ENCODE measurements at places on chromosomes 5 and 9.

GRCh38 chr9:14011799-14012560 lies 302.0 kb downstream of the NFIB start:
- DNase-seq: no peak

DNA sequence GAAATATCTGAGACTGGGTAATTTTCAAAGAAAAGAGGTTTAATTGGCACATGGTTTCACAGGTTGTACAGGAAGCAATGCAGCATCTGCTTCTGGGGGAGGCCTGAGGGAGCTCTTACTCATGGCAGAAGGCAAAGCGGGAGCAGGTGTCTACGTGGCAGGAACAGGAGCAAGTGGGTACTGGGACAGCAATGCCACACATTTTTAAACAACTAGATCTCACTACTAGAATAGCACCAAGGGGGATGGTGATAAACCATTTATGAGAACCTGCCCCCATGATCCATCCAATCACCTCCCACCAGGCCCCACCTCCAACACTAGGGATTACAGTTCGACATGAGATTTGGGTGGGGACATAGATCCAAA lies 47.6 kb upstream of the HOMER1 start:
- peak; percentile 45 for DNase-seq

- DNase-seq: no peak
Measured at GRCh38 chr5:73638344-73639095, 12.5 kb downstream of the ARHGEF28 start.

GRCh38 chr9:121349009-121349408 lies 21.0 kb downstream of the STOM start:
- DNase-seq: no peak

- DNase-seq: no peak
Measured at GRCh38 chr9:7195526-7195925, 437.8 kb downstream of the KDM4C start.

DNA sequence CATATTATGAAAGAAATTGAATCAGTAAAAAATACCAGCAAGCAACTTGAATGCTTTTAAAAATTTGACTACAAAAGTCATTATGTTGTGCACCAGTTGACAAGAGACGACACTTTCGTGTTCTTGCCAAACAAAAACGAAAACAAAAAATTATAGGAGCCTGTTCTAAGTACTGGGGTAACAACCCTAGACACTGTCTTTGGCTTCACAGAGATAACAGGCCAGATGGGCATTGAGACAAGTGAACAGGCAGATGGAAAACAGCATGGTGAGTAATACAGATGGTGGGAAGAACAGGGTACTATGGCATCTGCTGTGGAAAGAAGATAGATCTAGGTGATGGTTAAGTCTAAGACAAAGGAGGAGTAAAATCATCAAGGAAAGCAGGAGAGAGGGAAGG lies 99.0 kb downstream of the CDH12 start:
- DNase-seq: no peak

DNA sequence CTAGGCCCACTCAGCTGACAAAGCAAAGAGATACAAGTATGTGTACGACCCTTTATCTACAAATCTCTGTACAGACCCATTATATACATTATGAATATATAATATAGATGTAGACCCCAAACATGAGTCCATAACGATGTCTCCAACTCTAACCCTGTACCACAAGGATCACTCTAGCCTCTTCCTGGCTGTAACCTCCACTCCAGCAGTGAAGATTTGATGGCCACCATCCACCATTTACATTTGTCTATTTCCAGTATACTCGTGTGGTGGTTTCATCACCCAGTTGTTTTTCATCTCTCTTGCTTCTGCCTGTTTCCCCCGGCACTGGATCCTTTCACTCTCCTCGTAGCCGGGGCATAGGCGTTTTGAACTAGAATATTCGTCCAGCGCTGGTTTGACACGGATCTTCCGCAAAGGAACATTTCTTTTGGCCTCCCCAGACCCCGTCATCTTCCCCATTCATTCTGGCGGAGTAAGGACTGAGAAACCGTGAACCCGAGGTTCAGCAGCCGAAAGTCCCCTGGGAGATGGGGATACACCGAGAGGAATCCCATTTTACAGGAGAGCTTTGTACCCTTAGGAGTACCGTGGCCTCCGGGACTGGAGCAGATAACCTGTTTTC lies 828 bp upstream of the TRIO start:
- DNase-seq: peak; percentile 9

- DNase-seq: no peak
Measured at GRCh38 chr9:28267351-28267750, 694.1 kb upstream of the C9orf72 start.

DNA sequence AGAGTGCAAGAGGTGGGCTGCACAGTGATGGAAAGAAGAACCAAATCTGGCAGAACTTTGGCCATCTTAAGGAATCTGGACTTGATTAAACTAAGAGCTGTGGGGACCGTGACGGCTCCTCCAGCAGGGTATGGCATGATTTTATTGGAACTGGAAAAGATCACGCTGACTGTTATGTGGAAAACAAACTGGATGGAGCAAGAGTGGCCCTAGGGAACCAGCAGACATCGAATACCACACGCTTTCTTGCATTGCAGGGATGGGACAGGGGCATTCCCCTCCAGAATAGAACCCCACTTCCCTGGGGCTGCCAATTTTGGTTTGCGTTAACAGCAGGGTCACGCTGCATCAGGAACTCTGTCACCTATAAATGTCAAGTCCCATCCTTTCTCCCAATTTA lies 38.8 kb downstream of the INSYN2B start:
- no peak for DNase-seq

- no peak for DNase-seq
Measured at GRCh38 chr9:137226338-137227053, 806 bp upstream of the RNF224 start.

GRCh38 chr5:39194466-39195136 lies 24.8 kb downstream of the FYB1 start:
- no peak for DNase-seq

DNA sequence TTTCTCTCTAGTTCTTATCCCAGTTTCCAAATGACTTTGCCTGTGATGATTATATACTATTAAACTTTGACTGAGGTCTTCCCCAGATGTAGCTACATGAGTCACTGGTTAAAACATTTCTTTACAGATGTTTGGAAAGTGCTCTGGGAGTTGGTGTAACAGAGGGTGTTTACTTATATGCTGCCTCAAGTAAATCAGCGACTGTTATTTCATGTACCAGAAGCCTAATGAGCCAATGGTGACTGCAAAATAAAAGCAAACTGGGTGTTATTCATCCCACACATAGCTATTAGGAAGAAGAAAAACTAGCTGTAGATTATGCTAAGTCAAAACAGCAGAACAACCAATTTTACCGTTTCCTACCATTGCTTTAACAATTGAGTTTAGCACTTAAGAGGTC lies 929.7 kb upstream of the SEMA6A start:
- no peak for DNase-seq

DNA sequence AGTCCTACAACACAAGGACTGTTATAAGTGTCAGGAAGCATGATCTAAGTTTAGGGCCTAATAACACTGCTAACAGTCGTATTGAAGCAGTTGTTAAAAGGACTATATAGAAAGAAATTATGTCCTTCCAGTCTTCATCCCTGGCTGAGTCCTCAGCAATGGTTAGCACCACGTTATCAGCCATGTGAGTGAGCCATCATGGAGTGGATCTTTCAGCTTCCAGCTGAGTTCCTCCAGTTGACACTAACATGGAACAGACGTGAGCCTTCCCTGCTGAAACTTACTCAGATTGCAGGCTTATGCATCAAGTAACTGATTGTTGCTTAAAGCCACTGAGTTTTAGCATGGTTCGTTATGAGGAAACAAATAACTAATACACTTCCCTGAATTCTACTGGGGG lies 21.5 kb upstream of the GPBP1 start:
- no peak for DNase-seq

DNA sequence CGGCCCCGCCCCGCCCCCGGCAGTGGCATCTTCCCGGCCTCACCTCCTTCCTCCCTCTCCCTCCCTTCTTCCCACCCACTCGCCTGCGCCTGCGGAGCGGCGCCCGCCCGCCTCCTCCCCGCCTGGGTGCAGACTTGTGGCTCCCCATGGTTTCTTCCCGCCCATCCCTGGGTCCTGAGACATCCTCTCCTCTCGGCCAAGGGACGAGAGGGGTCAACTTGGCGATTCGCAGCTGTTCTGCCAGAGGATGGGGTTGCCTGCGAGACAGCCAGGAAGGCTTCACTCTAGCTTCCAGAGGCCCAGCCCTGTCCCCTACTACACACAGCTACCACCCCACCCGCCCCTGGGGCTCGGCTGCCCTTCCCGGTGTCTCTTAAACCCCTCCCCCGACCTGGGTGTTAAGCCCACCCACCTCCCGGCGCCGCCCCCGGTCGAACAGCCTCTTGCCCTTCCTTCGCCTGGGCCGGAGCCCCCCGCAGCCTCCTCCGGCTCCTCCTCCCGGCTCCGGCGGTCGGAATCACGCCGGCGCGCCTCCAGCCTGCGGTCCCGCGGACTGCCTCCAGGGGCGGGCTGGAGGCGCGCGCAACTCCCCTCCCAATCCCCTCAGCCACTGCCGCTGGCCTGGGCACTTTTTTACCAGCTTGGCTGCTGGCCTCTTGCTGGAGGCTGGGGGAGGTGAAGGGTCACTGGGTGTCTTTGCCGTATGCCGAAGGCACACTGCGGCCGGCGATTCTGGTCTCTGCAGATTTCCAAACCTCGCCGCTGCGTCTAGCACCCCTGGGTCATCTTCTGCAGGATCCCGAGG lies 1.9 kb downstream of the JADE2 start:
- DNase-seq: peak; percentile 80

- DNase-seq: no peak
Measured at GRCh38 chr5:17183831-17184230, 33.6 kb upstream of the BASP1 start.

GRCh38 chr5:9343146-9343850 lies 202.6 kb downstream of the SEMA5A start:
- DNase-seq: no peak

DNA sequence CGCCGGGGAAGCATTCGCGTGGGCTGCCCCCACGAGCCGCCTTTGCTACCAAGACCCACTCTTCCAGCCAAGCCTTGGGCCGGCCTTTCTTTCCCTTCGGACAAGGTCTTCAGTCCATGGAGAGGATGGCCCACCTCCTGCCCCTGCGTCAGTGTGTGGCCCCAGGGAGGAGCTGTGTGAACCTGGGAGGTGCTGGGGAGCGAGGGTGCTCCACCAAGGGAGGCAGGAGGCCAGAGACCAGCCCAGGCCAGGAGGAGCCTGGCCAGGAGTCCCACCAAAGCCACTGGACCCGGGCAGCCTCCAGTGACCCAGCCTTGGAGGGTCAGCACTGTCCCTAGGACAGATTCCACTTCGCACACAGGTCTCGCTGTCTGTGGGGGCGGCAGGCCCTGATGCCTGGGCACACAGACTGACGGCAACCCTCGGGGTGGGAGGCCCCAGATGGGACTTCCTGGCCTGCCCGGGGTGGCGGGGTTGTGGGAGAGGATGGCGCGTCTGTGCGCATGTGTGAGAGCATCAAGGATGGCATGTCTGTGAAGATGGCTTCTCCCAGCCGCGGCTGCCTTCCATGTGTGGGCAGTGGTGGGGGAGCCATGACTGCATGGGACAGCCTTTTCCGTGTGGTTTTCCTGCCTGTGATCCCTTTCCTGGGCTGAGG lies 113.3 kb upstream of the LPCAT1 start:
- no peak for DNase-seq

DNA sequence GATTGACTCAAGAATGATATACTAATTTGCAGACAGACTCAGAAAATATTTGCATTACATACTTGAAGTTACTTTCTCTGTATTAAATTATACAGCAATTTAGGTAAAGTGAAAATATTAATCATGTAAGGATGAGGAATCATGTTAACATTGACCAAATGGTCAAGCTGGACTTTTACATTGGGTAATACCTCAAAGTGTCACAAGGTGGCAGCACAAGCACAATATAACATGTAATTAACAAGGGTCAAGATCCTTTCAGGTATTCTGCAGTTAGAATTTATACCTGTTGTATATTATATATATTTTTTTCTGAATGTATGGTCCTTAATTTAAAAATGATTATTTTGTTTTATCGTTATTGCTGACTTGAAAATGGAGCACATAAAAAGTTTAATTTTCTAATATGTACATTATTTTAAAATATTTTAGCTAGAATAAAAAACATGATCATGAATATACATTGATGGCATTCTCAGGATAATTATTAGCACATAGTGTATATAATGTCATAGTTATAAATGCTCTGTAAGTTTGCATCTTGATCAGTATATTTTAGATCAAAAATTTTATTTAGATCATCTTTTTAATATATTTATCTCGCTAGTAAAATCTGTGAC lies 8.6 kb downstream of the HAPLN1 start:
- DNase-seq: no peak

- no peak for DNase-seq
Measured at GRCh38 chr9:4933177-4933576, 51.9 kb upstream of the JAK2 start.

DNA sequence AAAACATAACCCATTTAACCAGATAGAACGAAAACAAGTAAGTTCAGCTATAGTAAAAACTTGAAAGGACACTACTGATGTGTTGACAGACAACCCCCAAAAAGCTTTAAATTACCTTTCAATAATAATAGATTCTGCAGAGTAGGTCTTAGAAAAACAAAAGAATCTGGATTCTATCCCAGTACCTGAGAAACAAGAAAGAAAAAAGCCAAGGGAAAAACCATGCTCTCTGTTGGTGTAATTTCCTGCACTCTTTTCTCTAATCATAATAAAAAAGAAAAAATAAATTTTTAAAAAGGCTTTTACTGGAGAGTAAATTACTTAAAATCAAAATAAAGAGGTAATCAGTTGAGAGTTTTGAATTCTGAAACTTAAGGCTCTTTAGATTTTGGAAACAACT lies 1090.4 kb downstream of the PTPRD start:
- no peak for DNase-seq

GRCh38 chr9:86246752-86247161 lies 12.7 kb downstream of the C9orf153 start:
- DNase-seq: no peak

- no peak for DNase-seq
Measured at GRCh38 chr5:61966997-61967396, 339.0 kb upstream of the KIF2A start.

DNA sequence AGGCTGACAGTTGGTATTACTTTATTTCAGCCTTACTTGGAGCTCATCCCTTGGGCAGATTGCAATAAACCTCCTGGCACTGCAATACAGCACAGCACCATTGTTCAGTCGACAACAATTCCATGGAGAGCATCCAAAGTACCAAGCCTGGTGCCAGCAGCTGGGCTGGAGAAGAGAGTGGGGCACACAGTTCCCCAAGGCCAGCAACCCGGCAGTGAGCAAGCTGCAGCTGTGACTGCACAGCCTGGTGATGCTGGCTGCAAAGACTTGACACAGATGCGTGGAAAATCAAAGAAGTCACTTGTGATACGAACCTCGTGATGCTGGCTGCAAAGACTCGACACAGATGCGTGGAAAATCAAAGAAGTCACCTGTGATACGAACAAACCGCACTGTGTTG lies 125.4 kb downstream of the ATPSCKMT start:
- DNase-seq: no peak
